Dermis microvascular lymphatic vessel endothelial cell (primary cell): ENCODE measurements at places on chromosomes 13 and 19.

GRCh38 chr13:32224916-32225315, 90.2 kb downstream of the ZAR1L start:
- no peak for DNase-seq

- no peak for DNase-seq
These were observed 3.1 kb downstream of the CDX2 start for GRCh38 chr13:27965740-27966640.

DNA sequence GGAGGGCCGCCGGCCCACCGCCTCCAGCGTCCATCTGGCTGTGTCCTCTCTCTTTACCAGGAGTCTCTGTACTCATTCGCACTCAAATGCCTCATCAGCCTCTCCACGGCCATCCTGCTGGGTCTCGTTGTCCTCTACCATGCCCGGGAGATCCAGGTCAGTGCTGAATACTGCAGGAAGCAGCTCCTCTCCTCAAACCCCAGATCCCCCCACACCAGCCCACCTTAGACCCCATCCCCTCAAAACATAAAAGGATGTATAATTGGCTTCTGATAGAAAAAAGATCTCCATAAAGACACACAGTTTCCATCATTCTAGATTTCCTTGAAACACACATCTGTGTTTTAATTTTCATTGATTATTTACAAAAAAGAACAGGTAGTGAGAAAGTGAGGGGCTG, 8.1 kb downstream of the KCNN1 start:
- DNase-seq, result no peak

DNA sequence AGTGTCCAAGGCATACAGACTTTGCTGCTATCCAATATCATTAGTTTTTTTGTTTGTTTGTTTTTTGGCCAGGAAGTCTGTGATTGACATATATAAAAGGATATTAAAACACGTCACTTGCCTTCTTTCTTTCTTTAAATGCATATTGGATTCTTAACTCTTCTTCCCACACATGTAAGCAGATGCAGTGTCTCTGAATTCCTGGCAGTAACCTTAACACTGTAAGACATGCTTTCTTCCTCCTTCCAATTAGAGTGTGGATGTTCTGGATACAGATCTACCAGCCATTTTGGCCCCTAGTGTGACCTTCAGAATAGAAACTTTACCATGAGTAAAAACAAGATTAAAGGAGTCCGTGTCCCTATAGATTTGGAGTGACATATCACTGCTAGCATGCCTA, 967.4 kb upstream of the PRR20A start:
- no peak for DNase-seq

DNA sequence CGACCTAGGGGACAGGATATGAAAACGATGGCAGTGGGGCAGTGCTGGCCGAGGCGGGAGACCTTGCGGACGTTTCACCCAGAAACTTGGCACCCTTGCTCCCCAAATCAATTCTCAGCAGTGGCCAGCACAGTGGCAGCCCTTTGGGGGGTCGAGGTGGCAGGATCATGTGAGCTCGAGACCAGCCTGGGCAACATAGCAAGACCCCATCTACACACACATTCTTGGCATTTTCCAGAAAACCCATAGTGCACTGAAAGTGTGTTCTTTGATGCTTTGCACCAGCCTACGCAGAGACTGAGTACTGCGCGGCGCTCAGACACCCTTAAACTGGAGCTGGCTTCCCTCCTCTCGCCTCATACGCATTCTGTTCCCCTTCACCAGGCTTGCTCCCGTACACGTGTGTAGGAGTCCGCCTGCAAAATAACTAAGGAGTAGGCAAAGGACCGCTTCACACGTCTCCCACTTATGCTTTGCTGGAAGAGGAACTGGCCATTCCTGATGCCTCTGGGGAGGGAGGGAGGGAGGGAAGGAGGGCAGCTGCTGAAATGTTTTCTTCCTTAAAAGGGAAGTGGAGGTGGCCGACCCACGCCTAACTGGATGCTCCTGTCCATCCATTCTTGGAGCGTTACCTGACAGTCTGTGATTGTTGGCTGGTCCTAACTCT, 23.5 kb upstream of the MIER2 start:
- DNase-seq, result no peak

DNA sequence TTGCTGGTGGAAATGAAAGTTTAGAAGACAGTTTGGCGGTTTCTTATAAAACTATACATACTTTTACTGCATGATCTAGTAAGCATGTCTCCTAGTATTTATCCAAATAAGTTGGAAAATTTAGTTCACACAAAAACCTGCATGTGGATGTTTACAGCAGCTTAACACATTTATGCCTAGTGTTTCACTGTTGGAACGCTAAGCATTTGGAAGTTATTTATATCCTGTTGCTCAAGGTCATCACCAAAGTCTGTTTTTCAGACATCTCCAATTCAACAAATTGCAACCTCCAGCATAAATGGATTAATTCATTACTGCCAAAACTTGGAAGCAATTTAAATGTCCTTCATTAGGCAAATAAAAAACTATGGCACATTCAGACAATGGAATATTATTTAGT, 461.8 kb downstream of the SUCLA2 start:
- no peak for DNase-seq

GRCh38 chr13:112893570-112894422, 75.2 kb upstream of the MCF2L start:
- peak; percentile 45 for DNase-seq

DNA sequence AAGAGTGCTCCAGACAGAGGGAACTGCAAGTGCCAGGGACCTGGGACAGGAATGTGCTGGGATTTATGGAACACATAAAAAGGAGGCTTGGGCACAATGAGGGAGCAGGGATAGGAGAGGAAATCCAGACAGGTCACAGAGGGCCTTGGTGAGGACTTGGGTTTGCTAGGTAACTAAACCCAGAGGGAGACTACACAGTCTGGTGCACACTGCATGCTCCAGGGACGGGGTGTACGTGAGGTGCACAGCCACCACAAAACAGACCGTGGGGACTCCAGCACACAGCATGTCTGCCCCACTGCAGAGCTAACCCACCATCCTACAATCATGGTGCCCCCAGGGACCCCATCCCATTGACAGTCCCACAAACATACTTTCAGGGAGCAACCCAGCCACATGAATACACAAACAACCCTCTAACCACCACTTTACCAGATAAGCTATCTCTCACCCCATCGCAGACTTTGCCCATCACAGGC, 5.5 kb upstream of the ZFP36 start:
- no peak for DNase-seq

GRCh38 chr13:35841060-35841521, 290.1 kb downstream of the DCLK1 start:
- no peak for DNase-seq

DNA sequence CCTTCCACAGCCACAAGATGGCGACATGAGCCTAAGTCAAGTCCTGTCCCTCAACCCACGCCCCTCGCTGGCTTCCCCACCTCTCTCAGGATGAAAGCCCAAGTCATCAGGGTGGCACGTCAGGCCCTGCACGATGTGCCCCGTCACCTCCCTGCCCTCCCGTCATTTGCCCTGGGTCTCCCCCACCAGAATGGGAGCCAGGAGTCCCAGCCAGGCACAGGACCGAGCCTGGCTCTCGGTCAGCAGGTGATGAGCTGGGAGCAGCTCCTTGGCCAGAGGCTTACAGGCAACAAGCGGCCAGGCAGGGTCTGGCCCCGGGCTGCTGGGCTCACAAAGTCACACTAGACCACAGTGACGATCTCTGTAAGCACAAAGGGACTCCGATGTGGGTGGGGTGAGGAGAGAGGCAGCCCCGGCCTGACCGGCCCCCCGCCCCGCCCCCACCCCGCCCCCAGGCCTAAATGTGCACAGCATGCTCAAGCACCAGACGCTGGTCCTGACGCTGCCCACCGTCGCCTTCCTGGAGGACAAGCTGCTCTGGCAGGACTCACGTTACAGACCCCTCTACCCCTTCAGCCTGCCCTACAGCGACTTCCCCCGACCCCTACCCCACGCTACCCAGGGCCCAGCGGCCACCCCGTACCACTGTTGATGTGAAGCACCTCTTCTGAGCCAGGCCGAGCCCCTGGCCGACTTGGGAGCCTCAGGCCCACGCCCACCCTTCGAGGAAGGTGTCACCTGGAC, 7.3 kb downstream of the MRPL4 start:
- DNase-seq, result peak; percentile 82

DNA sequence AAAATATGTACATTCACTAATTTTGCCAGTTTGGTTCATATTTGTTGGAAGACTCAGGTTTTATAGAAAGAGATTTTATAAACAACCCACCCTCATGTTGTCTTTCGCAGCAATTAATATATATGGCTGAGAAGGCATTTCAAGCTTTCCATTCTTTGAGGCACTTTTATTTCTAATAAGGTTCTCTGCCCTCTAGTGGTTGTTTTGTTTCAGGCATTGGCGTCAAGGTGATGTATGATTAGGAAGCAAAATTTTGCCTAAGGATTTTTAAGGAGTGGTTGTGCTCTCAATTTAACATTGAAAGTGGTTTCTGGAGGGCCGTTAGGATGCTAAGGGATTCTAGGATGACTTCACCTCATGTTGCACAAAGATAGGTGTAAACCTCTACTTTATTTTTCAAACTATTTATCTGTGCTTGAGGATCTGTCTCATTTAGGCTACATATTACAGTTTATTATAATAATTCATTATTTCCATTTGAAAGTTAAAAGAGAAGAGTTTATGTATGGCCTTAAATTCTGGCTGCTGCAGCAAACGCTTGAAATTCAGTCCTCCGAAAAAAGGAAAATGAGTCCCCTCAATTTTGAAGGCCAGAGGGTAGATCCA, 35.9 kb downstream of the OXGR1 start:
- DNase-seq, result peak; percentile 37

- DNase-seq, result no peak
These were observed 828.4 kb upstream of the ATXN8OS start for GRCh38 chr13:69279213-69279612.

DNA sequence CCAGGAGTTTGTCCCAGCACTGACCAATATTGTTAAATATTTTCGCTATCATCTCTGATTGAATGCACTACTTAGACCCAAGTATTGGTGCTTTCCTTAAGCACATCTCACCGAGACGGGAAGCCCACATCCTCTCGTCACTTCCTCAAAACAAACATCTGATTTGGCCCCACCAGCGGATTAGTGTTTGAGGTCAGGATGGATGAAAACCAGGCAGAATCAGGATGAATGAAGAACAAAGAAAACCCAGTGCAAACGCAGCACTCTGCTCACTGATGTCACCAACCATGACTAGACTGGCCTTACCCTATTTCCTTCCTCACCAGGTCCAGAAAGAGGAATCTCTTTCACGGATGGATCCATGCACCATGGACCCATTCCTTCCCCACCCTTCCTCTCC, 6.0 kb downstream of the PLAUR start:
- DNase-seq, result peak; percentile 65

DNA sequence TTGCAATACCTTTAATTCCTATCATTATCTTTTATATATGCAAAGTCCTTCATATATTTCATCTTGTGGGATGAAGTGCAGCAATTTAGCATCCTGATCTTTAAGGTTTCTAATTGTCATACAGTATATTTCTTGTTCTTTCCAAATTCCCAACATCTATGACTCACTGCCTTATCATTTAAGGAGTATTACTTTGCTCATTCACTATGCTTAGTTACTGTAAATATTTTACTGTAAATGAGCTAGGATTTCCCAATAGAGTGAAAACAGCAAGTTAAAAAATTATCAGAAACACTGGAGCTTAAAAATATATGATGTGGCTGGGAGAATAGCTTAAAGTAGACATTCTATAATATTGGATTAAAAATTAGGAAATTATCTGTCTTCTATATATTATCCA, 69.9 kb downstream of the SLITRK6 start:
- DNase-seq, result no peak

DNA sequence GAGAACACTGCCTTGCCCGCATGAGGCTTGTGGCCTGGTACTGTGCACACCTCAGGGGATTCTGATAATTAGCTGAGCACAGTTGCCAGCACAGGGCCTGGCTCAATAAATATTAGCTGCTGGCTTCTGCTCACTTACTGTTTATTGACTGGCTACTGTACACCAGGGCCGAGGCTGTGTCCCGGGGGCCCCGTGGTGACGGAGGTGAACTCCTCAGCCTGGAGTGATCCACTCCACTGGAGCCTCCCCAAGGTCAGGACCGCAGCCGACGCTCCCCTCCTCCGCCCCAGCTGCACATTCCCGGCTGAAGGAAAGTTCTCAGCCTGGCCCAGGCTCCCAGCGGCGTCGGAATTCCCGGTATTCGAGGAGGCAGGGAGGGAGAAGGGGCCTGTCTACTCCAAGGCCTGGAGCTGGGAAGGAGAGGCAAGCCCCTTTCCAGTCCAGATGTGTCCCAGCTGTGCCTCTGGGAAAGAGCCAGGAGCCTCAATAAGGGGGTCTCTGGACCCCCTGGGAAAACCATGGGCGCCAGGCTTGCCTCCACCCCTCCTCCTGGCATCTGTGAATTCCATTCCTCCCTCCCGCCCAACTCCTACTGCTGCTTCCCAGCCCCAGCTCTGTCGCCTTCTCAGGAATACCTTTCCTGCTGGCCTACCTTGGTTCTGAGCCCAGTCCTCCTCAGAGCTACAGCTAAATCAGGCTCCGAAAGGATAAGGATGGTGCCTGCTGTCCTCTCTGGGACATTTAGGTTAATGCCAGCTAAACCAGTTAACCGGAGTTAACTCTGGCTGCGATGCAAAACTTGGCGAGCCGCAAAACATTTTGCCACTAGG, 7.3 kb downstream of the RPS16 start:
- DNase-seq, result peak; percentile 76

DNA sequence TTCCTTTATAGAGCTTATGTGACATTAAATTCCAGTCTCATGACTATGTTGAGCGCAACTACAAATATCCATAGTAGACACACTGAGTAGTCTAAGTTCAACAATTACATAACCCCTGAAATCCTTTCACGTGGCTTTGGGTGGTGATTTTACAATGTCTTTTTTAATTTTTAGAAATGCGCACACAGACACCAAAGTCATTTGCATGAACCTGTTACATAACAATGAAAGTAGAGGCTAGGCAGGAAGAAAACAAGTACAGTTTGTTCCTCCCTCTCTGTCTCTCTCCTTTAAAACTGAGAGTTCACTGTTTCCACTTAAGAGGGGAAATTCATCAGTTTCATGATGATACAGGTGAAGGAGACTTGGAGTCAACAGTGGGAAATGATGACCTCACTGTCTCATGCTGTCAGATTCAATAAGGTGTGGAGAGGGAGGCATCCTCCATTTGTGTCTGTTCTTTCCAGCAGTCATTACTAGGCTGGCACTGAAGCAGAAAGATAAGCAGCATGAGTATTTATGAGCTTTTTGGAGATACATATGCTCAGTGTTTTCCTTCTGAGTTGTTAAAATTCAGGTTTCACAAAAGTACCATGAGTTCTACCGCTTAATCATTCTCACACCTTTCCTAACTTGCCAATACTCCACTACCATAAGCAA, 201.8 kb downstream of the LHFPL6 start:
- no peak for DNase-seq

- DNase-seq, result no peak
These were observed 3.5 kb downstream of the PTGER1 start for GRCh38 chr19:14471436-14472187.

- DNase-seq, result no peak
These were observed 5.6 kb downstream of the C5AR1 start for GRCh38 chr19:47315125-47315821.

DNA sequence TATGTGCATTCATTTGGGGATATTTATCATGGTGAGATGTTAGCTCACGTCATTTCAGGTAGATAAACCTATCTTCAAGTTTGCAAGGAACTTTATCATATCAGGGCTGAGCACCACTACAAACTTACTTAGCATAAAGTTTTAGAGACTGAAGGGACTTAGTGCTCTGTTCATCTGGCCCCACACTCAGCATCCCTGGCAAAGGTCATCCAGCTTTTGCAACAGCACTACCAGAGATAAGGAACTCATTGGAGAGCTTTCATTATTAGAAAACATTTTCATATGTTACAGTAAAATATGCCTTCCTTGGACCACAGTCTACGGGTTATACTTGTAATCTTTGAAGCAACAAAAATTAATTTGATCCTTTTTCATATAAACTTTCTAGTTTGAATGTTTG, 263.4 kb downstream of the POU4F1 start:
- no peak for DNase-seq

- DNase-seq, result no peak
These were observed 196.6 kb upstream of the GPR12 start for GRCh38 chr13:26957182-26957581.
